ENCODE measurements at places on chromosomes 4 and X.

- no peak for DNase-seq
Measured at GRCh38 chr4:340011-340410, 2.4 kb downstream of the ZNF141 start.

DNA sequence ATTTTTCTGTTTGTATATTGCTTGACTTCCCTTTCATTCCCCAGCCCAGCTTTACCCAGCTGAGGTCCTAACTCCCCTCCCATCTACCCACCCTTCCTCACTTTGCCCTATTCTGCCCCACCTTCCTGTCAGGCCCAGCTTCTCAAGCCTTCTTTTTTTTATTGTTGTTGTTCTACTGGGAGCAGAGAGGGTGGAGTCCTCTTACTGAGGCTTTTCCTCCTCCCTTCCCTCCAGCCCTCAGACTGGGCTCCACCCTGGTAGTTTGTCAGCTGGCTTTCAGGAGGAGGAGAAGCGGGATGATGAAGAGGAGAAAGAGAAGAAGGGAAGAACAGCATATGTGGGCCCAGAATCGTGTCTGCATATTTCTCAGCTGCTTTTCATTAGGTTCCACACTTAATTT is 3.2 kb upstream of the KLF8 start:
- no peak for DNase-seq

GRCh38 chrX:110915111-110915510 is 119.5 kb upstream of the CHRDL1 start:
- DNase-seq: no peak

DNA sequence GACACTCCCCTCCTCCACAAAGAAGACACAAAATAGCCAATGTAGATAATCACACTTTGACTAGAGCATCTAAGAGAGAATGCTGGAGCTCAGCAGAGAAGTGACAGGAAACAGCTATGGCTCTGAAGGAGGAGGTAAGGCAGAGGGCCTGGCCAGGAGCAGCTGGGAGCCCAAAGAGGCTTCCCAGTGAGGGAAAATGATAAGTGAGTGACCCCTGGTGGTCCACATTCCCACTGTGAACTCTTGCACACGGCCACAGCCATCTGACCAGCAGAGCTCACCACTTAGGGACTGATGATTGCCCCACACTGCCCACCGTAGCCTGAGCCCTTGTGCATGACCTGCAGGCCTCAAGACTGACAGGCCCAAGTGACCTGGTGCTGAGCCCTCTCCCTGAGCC is 162.7 kb upstream of the GALNTL6 start:
- DNase-seq: no peak

GRCh38 chrX:40171513-40172400 is 74.0 kb upstream of the BCOR start:
- no peak for DNase-seq
